ENCODE measurements at places on chromosomes 12 and 14. TPM values are rescaled to one million over a fixed set of nuclear protein-coding genes. Genes with fewer than 3 reads are reported as not detected.
A peak's percentile ranks its signal among the peaks of the same experiment; 100 is the strongest.

DNA sequence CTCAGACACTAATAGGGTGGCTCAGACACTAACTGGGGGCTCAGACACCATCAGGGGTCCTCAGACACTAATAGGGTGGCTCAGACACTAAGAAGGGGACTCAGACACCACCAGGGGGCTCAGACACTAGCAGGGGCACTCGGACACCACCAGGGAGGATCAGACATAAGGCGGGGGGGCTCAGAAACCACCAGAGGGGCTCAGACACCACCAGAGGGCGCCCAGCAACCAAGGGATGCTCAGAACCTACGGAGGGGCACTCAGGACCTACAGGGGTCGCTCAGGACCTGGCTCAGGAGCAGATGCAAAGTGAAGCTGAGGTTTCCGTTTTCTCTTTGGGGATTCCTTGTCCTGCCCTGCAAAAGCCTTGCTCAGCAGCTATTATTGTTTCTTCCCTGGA lies 448.5 kb downstream of the TMEM121 start:
- peak; percentile 19 for DNase-seq

DNA sequence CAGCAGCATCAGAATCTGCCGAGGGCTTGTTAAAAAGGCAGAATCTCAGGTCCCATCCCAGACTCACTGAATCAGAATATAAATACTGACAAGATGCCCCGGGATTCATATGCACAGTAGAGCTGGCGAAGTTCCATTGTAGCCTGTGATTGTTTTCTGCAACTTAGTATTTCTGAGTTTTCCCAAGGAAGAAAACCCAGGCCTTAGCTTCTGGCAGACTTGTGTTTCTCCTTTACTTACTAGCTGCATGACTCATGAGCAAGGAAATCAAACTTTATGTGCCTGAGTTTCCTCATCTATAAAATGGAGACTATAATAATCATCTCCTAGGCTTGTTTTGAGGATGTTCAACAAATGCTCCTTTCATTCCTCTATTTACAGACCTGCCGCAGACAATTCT lies 278.5 kb upstream of the PLEKHG7 start:
- no peak for DNase-seq

- DNase-seq = no peak
These were observed 121.3 kb downstream of the RPS29 start for GRCh38 chr14:49464885-49465284.

- DNase-seq = no peak
These were observed 81.9 kb upstream of the USP44 start for GRCh38 chr12:95633049-95633731.

- no peak for DNase-seq
These were observed 6.3 kb downstream of the TBPL2 start for GRCh38 chr14:55433880-55434804.

DNA sequence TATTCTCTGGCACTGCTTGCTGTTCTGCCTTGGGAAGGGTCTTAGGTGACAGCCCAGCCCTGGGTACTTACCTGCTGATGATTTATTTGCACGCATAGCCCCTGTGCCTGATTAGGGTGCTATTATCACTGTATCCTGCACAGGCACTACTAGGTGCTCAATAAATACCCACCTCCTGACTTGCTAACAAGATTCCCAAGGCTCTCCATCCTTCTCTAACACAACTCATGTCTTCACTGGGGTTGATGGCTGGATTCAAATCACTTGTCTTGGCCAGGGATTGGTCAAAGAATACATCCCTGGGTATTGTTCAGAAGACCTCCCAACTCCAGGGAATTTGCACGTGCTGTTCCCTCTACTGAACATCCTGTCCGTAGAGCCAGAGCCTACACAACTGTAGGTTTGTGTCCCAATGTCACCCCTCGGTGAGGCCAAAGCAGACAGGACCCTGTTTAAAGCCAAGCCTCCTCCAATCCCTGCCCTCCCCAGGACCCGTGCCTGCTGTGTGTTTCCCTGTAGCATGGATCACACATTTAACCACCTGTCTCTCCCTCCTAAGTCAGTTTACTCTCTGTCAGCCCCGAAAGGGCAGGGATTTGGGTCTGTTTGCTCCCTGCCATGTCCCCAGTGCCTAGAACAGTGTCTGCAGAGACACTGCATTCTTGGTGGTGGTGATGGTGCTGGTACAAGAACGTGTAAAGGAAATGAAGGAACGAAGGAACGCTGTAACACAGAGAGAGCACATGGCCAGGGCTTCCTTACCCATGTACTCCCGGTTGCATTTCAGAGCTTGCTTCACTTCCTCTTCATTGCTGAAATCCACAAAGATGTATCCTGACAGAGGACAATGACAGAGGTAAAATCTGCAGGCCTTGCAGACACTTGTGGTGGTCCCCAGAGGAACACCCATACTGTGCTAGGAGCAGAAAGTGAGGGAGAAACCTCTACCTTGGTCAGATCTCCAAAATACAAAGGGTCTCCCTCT lies 16.5 kb downstream of the RBM19 start:
- DNase-seq = no peak

DNA sequence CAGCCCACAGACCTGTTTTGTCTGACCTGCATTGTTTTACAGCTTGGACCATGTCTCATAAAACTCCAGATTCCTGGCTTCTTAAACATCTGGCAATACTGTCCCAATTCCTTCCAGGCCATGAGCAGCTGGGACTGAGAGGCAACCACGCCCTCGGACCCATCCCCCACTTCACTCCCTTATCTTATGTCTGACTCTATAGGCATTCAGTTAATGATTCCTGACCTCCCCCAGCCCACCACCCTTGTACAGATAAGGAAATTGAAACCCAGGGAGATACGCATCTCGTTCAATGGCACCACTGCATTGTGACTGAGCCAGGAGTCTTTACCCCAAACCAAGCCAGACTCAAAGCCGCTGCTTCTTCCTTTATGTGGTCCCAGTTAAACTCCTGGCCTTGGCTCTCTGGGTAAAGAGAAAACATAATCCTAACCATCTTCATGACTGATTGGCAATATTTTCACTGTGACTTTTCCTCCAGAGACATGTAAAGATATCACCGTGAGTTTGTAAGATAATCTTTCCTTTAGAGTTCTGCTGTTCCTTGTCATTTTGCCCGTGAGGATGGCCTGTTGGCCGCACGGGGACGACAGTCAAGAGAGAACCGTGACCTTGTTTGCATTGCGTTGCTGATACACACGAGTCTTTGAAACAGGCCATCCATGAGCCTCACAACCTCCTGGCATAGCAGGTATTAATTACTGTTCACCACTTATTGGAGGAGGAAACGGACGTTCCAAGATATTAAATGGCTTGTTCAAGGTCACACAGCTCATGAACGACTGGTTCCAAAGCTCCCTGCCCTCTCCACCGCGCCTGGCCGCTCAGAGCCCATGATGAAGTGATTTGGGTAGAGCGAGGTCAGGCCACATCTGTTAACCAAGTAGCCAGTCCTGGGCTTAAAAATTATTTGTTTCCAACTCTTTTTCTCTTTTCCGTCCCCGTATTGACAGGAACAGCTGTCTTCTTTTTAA lies 39.4 kb downstream of the MAP1LC3B2 start:
- no peak for DNase-seq

- DNase-seq = no peak
These were observed 8.9 kb downstream of the STX2 start for GRCh38 chr12:130830246-130830551.

GRCh38 chr12:51904951-51905470 lies 2.3 kb upstream of the ACVRL1 start:
- peak; percentile 33 for DNase-seq

DNA sequence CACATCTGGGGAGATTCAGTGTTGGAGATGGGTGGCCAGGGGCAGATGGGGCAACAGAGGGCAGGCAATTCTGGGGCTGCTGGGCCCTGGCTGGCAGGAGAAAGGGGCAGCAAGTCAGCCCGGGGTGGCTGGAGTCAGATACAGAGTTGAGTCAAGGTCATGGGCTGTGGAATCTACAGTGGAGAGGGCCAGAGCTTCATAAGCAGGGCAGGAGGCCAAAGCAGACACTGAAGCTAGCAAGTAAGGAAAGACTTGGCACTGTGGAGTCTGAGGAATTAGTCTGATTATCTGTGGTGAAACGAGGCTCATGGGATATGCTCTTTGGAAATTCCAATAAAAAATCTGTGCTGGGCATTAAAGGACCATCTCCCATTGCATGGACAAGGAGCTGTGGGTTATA lies 95.5 kb downstream of the TMX1 start:
- peak; percentile 86 for DNase-seq

DNA sequence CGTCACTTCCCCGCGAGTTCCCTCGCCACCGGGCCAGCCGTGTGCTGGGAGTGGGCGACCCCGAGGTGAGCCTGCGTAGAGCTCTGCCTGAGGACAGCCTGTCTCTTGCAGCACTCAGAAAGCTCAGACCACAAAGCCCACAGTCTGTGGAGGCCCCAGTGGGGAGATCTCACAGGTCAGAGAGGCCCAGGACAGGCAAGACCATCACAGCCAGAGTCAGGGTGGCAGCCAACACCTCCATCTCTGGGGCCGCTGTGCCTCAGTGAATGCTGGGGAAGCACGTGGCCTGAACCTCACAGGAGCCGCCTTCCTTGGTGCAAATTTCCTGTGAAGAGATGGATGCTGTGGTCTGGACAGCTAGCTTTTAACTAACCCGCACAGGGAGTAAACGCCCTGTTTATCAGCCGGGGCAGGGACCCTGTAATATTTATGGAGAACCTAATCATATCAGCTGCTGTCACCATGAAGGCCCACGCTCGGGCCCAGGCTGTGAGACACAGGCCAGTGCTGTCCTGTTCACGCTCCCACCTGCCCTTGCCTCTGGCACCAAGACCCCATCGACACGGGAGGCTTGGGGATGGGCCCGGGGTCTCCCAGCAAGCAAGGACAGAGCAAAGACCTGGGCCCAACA lies 56.9 kb downstream of the CDC42BPB start:
- no peak for DNase-seq

DNA sequence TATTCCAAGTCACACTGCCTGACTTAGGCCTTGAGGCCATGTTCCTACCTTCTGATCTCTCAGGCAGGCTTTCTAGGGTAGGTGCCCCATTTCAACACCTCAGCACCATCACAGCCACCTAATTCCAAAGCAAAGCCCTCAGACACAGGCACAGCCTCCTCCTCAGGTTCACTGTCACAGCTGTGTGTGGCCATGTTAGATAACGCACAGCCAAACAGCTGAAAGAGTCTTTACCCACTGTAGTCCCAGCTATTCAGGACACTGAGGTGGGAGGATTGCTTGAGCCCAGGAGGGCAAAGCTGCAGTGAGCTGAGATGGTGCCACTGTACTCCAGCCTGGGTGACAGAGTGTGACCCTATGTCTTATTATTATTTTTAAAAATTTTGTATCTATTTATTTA lies 7.3 kb upstream of the TMEM229B start:
- DNase-seq = no peak

DNA sequence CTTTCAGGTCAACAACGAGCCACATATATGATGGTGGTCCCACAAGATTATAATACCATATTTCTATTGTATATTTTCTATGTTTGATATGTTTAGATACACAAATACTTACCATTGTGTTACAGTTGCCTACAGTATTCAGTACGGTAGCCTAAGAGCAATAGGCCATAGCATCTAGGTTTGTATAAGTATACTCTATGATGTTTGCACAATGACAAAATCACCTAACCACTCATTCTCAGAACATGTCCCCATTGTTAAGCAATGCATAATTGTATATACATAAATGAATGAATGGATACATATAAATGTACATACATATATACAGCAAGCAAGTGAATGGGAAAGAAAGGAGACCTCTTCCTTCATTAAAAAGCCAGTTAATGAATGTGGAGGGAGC lies 23.8 kb downstream of the TMTC1 start:
- DNase-seq = no peak

DNA sequence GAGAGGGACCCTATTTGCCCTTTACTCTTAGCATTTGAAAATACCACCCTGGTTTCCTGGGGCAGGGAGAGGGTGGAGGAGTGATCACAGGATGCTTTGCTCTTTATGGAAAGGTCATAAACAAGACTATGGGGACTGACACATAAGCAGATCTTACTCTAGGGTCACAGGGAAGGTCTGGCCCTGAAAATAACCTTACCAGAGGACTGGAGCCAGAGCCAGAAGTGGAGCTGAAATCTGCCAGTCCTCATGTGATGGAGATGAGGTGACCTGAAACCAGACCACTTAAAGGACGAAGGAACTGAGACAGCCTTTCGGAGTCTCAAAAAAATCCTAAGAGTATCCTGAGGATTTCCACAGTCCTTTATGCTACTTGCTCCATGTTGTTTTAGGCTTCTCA lies 12.4 kb downstream of the PFKM start:
- DNase-seq = no peak

DNA sequence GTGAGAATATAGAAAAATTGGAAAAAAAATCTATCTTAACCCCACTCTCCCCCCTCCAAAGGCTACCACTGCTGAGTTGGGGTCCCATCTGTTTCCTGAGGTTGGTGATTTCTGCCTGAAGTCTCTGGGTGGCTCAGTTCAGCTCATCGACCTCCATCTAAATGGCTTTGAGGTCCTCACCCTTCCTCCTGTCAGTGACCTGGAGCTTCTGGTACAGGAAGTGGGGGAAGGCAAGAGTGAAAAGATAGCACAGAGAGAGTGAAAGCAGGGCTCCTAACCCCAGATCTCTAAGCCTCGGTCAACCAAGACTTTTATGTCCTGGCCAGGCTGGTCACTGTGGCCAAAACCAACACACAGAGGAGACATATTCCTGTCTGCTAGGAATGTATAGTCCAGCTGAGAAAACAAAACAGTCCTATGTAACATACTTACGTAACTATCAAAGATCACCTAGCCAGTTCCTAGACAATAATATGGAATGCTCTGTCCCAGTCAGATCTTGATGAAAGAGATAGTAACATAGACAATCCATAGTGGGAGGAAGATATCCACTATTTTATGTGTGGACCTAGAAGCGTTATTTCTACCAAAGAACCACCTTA lies 12.3 kb upstream of the KRT73 start:
- DNase-seq = no peak

The MYO1H gene
- 3.7 TPM for total RNA-seq

The TMTC1 gene
- total RNA-seq = 11.5 TPM

The GPN3 gene
- 55.5 TPM for total RNA-seq

The C12orf50 gene
- total RNA-seq = 24.8 TPM

Data from testis (tissue), 5 donors.